ENCODE measurements at places on chromosomes 11 and 22.

DNA sequence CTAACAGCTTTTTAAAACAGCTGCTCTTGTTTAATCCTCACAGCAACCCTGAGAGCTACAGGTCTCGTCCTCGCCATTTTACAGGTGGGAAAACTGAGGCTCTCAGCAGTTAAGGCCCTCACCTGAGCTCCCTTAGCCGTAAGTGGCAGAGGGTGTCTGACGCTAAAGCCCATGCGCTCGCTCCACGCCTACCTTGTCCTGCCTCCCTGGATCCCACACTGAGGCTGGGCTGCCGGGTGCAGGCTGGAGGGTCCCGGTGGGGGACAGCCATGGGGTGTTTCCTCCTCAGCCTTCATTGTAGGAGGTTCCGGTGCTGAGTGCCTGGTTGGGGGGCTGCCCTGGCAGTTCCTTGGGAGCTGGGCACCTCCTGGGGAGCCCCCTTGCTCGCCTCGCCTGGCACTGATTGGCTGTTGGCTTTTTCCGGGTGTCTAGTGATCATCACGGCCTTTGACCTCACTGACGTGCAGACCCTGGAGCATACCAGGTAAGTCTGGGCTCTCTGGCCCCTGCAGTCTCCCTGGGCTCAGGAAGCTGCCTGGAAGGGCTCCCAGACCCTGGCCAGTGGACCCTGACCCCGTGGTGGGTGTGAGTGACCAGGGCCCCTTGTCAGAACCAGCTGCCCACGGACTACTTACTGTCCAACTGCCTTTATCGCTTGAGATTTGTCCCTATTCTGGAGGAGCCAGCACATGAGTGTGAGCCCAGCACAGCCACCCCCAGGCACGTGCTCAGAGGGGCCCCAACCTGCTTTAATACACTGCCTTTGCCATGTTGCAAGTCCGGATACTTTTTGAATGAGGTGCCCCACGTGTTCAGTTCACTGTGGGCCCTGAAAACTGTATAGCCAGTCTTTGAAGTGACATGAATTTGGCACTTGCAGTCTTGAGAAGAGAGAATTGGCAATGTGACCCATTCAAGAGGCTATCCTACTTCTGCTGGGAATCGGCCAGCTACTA lies 12.6 kb downstream of the RAB36 start:
- DNase-seq: no peak

DNA sequence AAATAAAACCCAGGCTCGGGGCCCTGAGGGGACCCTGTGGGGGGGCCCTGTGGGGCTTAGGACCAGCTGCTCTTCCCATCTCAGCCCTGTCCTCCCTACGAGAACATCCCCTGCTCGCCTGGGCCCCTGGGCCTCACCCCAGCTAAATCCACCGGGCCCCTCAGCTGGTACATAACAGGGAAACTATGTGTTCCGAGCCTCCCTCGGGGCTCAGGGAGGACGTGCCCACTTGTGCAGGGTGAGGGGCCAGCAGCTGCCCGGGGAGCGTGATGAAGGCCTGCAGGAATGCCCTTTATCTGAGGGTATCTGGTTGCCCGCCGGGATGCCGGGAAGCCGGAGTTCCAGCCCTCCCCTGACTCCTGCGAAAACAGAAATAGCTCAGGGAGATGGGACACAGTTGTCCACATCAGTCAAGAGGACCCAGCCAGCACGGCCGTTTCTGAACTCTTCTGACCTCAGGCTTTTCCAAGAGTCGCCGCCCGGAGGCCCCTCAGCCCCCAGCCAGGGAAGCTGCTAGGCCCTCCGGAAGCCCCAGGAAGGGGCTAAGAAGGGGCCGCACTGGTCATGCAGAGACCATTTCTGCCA lies 20.6 kb downstream of the MRPL23 start:
- no peak for DNase-seq

DNA sequence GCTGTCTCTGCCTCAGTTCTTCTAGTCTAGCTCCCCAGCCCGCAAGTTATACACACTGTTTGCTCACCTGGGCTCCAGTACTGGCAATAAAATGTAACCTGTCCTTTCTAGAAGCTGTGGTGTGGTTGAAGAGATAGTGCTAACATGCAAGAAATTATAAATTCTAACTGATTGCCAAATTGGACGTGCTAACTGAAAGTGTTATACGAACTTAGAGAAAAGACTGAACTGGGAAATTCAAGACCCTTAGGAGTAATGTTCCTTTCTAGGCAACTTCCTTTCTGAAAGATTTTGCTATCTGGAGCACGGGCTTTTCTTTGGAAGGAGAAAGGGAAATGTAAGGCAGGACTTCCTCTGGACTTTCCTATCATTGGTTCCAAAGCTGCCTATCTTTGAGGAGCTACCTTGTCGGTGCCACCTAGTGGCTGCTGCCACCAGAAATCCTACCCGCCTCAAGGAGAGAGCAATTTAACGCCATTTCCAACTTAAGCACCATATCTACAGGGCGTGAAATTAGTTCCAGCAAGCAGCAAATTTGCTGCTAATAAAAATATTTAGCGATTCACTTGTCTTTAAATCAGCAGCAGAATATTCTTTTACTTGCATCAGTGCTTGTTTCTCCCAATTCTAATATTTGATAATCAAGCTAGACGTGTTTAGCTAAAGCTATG lies 12.7 kb upstream of the TMEM218 start:
- peak; percentile 48 for DNase-seq

- no peak for DNase-seq
These were observed 36.6 kb downstream of the ZBTB44 start for GRCh38 chr11:130278151-130278550.

GRCh38 chr11:91299980-91300379 lies 924.6 kb upstream of the FAT3 start:
- DNase-seq: no peak

DNA sequence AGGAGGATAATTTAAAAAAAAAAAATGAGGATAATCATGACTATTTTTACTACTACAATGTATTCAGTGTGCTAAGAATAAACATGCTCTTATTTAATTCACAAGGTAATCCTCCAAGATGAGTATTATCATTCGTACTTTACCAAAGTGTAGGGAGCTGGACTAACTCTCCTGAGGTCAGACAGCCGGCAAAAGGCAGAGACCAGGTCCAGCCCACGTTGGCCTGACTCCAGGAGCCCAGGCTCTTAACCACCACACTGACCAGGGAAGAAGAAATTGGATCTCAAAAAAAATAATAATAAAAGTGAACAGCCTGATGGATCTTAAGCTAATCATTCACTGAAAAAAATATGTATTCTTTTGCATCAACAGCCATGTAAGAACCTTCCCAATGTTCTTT lies 25.2 kb downstream of the PLAAT3 start:
- DNase-seq: no peak

GRCh38 chr22:42438293-42438650 lies 6.1 kb upstream of the NFAM1 start:
- DNase-seq: no peak

DNA sequence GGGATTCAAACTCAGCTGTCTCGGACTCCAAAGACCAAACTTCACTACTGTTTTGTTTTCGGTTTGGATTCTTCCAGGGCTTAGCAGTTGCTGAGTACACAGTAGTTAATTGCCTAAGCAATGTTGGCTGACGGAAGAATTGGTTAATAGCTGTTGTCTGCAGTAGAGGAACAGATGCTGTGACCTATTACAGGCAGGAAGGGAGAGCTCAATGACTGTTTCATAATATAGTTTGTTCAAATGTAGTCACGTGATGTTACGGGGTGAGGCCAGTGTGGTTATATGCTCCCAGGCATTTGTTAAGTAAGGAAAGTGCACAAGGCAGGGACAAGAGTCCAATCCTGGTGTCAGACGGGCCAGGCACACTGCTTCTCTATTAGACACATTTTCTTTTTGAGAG lies 222.6 kb upstream of the CCDC90B start:
- no peak for DNase-seq

DNA sequence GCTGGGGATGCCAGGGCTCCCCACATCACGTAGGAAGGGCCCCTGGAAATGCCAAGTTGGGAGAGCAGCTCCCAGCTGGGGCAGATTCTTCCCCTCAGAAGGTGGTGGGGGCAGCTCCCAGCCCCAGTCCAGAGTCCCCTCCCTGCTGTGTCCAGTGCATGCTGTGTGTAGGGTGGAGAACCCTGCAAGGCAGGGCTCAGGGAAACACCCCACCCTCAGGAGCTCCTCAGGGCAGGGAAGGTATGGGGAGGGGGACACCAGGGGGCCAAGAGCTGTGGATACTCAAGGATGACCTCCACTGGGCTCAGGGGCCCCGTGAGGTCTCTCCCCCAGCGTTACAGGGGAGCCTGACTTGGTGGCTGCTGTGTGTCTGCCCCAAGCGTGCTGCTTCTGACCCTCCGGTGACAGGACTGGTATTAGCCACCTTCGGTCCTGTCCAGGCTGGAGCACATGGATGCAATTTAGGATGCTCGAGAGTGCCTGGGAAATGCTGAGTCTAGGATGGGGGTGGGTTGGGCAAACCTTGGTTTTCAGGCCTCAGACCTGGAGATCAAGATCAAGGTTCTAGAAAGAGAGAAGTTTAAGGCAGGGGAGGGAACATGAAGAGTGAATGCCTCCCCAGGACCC lies 16.1 kb upstream of the CABP7 start:
- no peak for DNase-seq

DNA sequence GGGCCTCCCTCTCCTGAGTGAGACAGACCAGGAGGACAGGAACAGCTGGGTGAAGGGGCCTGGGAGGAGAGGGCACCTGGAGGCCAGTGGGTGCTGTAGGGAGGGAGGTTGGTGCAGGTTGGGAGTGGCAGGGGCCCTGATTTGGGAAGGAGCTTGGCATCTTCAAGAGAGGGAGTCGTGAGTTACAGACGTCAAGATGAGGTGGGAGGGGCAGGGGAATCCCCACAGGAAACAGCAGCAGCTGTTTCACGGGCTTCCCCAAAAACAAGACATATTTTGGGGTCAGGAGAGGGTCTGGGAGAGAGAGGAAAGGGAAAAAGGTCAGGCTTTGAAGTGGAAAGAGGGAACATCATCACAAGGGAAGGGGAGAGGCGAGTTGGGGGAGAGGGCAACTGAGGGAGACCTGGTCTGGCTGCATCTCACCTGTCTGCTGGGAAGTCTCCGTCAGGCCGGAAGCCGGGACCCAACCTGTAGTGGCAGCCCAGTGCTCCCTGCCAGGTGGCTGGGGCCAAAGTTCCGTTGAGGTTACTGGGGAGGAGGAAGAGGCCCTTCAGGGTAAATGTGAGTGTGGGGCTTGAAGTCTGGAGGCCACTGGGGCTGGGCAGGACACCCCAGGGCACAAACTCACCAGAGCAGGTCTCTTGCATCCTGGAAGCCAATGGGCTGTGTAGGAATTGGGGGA lies 4.4 kb downstream of the NAALADL1 start:
- DNase-seq: no peak

DNA sequence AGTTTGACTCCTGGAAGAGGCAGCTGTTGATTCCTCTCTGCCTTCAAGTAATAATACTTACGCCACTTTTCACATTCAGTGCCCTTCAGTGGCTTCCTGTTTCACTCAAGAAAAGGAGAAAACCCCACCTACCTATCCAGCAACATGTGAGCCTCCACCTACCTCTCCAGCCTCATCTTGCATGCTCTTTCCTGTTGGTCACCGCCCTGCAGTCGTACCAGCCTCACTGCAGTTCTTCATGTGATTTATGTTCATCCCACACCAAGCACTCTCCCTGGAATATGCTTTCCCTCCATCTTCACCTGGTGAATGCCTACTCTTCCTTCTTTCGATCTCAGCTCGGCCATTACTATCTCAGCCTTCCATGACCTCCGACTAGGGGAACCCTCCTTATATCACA lies 21.8 kb upstream of the YWHAH start:
- DNase-seq: no peak

- DNase-seq: no peak
These were observed 47.9 kb downstream of the CHRDL2 start for GRCh38 chr11:74683279-74683871.

- DNase-seq: no peak
These were observed 17.4 kb upstream of the GLYATL1 start for GRCh38 chr11:58921778-58922390.

DNA sequence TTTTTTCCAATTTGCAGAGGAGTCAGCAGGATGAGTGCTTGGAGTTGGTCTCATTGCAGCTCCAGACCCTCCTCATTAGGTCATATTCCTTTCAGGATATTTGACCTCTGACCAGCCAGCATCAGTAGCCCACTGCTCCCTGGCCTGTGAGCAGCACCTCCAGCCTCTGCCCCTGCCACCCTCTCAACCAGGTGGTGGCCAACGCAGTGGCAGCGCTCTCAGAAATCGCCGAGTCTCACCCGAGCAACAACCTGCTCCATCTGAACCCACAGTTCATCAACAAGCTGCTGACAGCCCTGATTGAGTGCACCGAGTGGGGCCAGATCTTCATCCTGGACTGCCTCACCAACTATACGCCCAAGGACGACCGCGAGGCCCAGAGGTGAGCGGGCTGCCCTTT lies 27.0 kb downstream of the C22orf42 start:
- no peak for DNase-seq

DNA sequence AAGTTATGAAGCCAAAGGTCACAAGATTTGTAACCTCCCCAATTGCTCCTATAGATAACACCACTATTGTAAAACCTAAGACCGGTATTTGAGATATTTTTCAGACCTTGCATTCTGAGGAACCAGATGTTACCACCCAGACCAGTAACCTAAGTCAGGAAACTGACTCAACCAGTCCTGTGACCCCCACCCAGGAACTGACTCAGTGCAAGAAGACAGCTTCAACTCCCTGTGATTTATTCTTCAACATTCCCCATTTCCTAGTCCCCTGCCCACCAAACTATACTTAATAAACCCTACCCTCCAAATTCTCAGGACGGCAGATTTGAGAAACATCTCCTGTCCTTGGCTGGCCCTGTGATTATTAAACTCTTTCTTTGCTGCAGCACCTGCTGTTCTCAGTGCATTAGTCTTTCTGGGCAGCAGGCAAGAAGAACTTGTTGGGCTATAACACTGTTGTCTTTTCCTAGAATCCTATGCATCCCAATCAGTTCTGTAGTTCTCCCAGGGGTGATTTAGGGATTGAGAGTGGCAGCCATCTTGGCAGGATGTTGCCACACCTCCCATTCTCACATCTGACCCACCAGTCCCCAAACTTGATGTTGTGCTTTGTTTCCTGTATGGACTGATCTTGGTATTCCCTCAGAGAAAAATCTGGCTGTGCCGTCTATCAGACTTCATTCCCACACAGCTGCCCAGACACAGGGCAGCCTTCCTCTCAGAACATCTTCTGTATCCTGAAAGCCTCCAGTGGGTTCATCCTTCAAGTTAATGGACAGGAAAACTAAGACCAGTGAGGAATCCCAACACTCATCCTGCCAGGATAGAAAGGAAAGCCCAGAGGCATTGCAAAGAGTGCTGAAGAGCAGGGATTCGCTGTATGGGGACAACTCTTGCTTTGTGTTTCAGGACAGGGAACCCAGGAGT lies 104.0 kb downstream of the PDE2A start:
- DNase-seq: no peak

GRCh38 chr11:79076526-79077115 lies 364.2 kb downstream of the TENM4 start:
- no peak for DNase-seq

DNA sequence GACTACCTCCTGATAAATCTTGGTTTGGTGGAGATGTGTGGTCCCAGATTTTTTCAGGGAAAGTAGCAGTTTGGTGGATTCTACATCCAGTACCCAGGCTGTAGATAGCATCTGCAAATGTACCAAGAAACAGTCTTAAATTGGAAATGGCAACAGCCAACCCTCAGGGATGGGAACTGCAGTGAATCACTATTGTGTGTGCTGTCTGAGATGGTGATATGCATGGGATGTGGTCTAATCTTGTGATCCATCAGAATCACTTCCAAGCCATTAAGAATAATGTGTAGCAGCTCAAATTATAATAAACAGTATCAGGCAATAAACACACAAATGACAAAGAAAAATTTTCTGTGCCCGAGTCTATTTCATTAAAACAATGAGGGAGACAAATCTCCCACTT lies 3.4 kb downstream of the OLFML1 start:
- no peak for DNase-seq

Data from activated T-cell treated with anti-CD3 and anti-CD28 coated beads, Interleukin-2, amount 50 U/mL, for 24 hours (primary cell).